ENCODE measurements at places on chromosomes 5 and 9. TPM values are rescaled to one million over a fixed set of nuclear protein-coding genes. Genes with fewer than 3 reads are reported as not detected.

NR4A3 gene
- total RNA-seq: 1.5 TPM

GADD45G gene
- 12.2 TPM for total RNA-seq

WDR31 gene
- total RNA-seq: 14.4 TPM

- DNase-seq: peak; percentile 55
Observed at GRCh38 chr5:134459010-134459403, 47.3 kb upstream of the CDKN2AIPNL start.

GRCh38 chr9:117465706-117466105 lies 50.8 kb upstream of the ASTN2 start:
- DNase-seq: no peak

DNA sequence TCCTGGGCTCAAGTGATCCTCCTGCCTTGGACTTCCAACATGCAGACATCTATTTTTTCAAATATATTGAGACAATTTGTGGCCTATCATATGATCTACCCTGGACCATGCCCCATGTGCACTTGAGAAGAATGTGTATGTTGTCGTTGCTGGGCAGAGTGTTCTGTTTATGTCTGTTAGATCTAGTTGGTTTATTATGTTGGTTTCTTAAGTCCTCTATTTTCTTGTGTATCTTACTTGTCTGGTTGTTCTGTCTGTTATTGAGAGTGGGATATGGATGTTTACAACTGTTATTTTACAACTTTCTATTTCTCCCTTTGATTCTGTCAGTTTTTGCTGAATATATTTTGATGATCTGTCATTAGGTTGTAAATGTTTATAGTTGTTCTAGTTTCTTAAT lies 10.2 kb upstream of the TMEM171 start:
- DNase-seq: no peak

DNA sequence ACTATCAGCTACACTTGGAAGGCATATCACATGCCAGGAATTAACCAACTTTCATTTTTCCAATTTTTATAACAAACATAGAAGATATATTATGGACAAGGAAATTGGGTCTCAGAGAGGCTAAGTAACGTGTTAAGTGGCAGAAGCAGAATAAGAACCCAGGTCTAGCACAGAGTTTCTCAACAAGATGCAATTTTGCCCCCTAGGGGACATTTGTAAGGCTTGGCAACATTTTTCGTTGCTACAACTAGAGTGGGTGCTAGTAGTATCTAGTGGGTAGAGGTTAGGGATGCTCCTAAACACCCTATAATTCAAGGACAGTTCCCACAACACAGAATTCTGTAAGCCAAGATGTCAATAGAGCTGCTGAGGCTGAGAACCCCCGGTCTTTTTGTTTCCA lies 180.6 kb downstream of the SNCAIP start:
- no peak for DNase-seq
